ENCODE measurements at places on chromosomes 5 and 9. TPM values are rescaled to one million over a fixed set of nuclear protein-coding genes. Genes with fewer than 3 reads are reported as not detected.

TMEM167A gene
- 50.5 TPM for total RNA-seq

GRCh38 chr5:115947260-115947659 is 15.0 kb upstream of the LVRN start:
- no peak for DNase-seq

GRCh38 chr5:115431116-115431515 is 113.5 kb downstream of the FEM1C start:
- no peak for DNase-seq

DNA sequence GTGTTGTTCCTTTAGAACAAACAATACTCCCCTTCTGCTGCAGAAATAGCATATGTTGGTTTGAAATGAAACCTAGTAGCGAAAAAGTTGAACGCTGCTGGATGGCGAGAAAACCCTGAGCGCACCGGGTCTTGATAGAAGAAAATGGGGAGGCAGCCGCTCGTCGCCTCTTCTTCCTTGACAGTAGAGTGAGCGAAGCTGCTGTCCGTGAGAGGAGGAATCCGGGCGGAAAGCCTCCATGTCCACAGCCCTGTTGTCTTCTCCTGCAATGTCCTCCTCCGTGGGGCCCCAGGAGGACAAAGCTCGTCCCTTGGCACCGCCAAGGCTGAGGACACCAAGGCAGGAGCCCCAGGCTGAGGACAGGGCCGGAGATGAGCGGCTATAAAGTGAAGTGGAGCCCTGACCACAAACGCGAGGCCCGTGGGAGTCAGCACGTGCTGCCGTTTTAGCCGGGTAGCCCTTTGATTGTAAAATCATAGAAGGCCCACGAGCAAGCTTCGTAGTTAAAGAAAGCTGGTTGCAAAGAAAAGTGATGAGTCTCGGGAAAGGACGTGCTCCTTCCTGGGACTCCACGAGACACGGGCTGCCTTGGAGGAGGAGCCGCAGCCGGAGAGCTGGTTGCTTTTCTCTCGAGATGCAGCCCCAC is 35.6 kb downstream of the MRPL36 start:
- DNase-seq: no peak

DNA sequence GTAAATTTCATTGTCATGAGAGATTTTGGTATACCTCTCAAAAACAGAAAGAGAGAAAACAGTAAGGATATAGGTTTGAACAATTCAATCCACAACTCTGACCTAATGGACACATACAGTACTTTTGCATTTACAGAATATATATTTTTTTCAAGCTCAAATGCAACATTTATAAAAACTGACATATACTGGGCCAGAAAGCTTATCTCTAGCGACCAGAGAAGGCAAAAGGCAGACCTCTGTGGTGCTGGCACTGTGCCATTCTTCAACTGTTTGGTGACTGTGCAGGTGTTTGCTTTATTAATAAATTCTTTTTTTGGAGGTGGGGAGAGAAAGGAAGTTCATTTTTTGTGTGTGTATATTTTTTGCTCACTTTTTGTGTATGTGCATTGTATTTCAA is 6.0 kb upstream of the PLAC8L1 start:
- no peak for DNase-seq
